ENCODE measurements at places on chromosomes 6 and 20.

DNA sequence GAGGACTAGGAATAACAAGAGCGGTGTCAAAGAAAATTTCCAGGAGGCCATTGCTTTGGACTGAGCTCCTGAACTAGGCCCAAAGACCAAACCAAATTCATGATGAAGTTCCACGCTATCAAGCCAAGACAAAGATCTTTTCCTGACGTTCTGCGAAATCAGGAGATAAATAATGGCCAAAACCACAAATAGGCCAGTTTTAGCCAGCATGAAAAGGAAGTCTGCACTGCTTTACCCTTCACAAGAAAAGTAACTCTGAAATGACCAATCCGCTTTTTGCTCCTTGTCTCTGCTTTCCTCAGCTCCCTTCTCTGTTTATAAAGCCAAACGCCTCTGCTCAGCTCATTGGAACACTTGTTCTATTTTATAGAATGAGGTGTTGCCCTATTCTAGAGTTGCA lies 6.7 kb downstream of the NCOA5 start:
- DNase-seq = no peak

GRCh38 chr6:6823568-6824224 lies 235.2 kb downstream of the LY86 start:
- no peak for DNase-seq

- DNase-seq = no peak
Measured at GRCh38 chr6:158559338-158559894, 475 bp upstream of the TMEM181 start.

GRCh38 chr6:30097902-30098768 lies 14.8 kb downstream of the TRIM31 start:
- DNase-seq = no peak

GRCh38 chr6:80263585-80263984 lies 157.1 kb downstream of the BCKDHB start:
- DNase-seq = no peak

DNA sequence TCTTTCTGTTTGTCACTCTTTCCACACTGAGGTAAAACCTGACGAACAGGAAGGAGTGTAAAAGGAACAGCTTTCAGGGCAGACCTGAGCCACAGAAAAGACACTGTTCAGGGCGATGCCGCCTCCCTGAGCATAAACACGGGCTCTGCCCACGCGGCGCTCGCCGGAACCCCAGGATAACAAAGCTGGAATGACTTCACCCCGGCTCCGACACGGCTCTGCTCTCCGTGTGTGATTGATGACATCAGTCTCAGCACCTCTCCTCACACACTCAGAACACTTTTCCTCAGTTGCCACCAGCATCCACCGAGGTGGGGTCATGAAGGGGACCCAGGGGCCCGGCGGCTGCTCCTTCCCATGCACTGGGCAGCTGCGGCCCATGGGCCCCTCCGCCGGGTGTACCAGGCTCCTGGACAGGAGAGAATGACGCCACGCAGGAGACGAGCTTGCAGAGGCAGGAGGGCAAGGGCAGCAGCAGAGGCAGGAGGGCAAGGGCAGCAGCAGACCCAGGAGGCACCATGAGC lies 43.6 kb downstream of the DLL1 start:
- no peak for DNase-seq

- DNase-seq = no peak
Measured at GRCh38 chr20:40540166-40540565, 148.9 kb downstream of the MAFB start.

DNA sequence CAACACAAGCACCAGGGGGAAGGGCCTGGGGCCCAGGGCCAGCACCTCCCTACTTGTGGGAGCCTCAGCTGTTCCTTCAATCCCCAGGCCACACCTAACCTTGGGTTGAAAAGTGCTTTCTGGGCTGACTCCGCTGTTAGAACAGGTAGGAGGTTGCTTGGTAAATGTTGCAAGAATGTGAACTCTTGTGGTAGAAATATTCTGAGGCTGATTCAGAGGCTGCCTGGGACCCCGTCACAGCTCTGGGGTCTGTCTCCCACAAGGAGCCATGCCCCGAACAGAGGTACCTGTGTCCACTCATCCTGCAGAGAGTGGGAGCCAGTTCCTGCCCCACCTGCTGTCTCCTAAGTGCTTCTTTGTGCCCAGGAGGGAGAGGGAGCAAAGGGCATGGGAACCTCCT lies 14.4 kb upstream of the MAS1L start:
- DNase-seq = no peak

DNA sequence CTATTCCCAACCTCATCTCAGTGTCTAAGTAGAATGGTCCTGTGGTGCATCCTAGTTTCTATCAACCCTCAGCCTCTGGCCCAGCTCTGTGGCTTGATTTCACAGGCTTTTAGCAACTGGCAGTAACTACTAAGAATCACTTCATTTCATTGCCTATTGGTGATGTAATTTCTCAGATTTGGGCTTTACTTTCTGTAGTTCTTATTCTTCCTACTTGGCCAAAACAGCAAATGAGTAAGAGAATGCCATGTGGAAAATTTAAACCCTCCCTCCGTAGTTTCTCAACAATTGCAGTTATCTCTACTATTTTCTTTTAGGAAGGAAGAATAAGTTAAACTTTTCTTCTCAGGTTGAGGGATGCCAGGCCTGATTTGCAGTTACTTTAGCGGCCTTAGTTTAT lies 387.3 kb downstream of the CDKAL1 start:
- no peak for DNase-seq

- no peak for DNase-seq
Measured at GRCh38 chr6:130507666-130508028, 141.8 kb downstream of the TMEM200A start.

DNA sequence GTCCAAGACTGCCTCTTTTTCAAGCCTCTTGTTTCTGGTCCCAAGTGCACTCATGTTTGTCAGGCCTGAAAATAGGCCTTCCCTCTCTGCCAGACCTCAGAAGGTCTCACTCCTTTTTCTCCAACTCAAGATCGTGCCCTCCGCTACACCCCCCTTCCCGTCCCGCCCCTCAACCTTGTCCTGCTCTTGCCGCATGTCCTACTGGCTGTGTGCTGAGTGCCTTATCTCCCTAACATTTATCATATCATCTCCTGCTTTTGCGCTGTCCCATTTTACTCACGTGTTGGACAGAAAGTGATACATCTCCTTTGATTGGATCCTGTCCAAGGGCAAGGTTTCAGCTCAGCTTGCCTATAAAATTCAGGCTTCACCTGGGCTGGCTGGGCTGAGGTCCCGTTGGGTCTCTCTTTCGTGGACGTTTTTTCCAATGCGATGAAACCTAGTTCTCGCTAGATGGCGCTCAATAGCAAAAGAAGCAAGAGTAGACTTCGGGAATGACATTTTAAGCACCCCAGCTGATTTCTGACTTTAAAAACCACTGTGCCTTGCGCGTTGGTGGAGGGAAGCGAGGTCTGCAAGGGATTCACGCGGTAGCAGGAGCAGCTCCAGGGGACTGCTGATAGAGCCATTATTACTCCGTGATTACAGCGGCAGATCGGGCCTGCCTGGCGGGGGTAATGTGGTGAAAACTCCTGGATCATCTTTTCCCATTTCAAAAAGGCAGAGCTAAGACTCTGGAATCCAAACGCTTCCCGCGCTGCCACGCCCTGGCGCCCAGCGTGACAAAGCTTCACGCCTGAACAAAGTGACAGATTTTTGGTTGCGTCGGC lies 137.6 kb downstream of the IMPG1 start:
- DNase-seq = peak; percentile 33

DNA sequence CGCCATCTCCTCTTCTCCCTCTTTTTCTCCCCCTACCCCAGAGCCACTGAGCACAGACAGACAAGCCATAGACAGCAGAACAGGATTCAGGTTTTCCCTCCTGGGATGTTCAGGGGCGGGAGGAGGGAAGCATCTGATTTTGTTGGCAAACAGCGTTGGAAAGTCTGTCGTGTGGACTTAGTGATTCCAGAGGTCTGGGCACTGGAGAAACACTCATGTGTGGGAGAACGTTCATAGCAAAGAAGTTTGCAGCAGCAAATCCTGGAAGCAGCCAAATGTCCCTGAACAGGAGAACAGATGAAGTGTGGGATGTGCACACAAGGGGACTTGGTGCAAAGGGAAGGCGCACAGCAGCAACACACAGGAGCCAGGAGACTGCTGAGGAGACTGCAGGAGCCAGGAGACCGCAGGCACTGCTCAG lies 264.1 kb upstream of the CDYL start:
- no peak for DNase-seq

GRCh38 chr20:12906361-12906760 lies 102.4 kb upstream of the SPTLC3 start:
- no peak for DNase-seq

- no peak for DNase-seq
Measured at GRCh38 chr20:51551186-51551585, 8.7 kb upstream of the NFATC2 start.

GRCh38 chr6:170162011-170162774 lies 128.7 kb downstream of the DLL1 start:
- no peak for DNase-seq

DNA sequence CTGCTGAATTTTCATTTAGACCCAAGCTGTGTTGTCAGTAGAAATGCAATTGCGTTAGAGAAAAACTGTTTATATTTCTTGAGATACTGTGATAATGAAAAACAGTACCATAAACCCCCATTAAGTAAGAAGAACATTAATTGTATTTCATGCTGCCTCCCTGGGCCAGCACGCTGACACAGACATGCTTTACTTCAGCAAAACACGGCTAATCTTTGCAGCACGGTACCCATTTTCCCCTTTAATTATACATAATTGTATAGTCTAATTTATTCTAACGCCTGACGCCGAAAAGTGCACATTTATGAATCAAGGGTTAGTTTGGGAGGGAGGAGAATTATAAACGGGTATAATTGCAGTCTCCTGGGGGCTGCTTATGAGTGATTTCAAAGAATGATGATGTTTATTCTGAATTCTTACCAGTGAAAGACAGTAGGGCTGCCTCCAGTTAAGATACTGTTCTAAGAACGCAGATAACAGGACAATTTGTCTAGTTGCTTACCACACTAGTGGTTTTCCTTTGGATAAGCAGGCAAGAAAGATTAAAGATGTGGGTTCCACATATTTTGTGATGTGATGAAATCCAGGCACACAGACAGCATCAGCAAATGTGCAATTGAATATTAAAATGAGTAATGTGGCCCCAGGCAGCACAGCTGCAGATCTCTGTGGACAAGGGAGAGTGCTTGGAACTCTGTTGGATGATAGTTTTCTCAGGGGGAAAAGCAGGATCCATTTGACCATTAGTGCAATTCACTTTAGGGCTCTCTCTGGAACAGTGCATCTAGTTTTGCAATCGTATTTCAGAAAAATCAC lies 4.7 kb upstream of the SULF2 start:
- no peak for DNase-seq

DNA sequence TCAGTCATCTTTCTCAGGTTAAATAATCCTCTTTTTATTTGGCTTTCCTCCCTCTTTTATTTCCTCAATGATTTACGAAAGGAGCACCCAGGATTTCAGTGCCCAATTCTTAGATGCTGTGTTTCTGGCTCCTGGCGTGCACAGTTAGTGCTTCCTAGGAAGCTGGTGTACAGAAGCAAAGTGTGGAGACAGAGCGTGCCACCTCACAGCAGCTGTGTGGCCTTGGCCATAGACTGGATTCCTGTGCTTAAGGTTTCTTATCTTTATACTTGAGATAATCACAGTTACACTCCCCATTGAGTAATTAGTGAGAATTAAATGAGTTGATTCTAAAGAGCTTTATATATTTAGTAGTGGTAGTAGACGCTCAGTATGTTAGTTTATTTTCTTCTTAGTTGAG lies 39.7 kb upstream of the GJA1 start:
- no peak for DNase-seq

DNA sequence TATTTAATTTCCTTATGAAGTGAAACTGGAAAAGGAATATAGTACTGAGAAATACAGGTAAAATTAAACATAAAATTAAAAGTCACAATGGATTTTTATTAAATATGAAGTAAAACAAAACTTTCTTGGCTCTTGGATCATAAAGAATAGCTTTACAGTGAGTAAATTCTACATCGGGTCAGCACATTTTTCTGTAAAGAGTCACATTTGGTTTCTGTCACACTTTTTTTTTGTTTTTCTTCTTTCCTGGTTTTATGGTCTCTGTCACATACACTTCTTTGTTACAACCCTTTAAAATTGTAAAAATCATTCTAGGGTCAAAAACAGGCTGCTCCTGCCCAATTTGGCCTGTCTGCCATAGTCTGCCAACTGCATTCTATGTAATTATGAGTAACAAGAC lies 254.4 kb upstream of the POU3F2 start:
- no peak for DNase-seq

GRCh38 chr6:11413117-11413687 lies 124.3 kb upstream of the TMEM170B start:
- no peak for DNase-seq

- DNase-seq = peak; percentile 45
Measured at GRCh38 chr20:2108987-2109386, 7.4 kb downstream of the STK35 start.

DNA sequence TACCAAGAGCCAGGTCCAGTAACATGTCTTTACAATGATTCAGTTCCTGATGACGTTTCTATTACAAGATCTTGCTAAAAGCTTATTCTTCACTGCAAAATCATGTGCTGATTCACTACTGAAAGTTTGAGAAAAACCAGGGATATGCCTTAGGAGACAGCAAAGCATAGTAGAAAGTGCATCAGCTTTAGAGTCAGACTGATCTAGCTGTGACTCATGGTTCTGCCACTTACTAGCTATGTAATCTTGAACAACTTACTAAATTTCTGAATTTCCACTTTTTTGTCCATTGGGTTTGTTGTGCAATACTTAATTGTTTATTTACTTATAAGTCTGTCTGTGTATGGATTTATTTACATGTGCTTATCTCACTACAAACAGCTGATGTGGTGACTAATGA lies 198.5 kb upstream of the RSPO3 start:
- DNase-seq = no peak

DNA sequence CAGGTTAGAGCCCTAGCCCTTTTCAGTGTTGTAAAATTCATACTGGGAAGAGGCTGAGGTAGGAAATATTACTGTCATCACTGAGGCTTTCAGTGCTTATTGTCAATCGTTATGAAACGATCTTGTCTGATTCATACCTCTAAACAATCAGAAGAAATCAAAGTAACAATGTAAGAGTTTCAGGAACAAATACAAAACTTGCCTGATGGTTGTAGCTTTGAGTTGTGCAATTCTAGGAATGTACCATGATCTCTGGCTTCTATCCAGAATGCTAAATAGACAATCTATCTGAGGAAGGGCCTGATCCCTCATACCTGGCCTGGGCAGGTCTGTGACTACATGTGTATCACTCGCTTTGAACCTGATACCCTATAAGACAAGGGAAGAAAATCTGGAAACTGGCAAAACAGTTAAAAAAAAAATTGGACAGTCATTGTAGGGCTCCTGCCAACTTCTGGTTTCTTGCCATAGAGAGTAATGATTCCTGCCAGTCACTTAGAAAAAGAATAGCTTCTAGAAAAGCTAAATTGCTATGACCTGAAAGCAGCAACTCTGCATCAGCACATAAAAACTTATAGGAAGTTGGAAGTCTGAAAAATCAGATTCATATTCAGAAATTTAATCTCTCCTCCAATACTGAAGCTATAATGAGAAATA lies 234.7 kb downstream of the BTBD9 start:
- DNase-seq = no peak

- no peak for DNase-seq
Measured at GRCh38 chr6:8481727-8482126, 46.4 kb upstream of the SLC35B3 start.

GRCh38 chr20:49100972-49101371 lies 54.9 kb downstream of the CSE1L start:
- no peak for DNase-seq

GRCh38 chr6:144920391-144920961 lies 635.3 kb downstream of the UTRN start:
- no peak for DNase-seq

- peak; percentile 53 for DNase-seq
Measured at GRCh38 chr6:152552616-152553209, 84.4 kb downstream of the SYNE1 start.

GRCh38 chr20:62088258-62089127 lies 22.8 kb upstream of the TAF4 start:
- DNase-seq = peak; percentile 97

Data from Panc1 (cell line).